ENCODE measurements at places on chromosomes 7 and 10. TPM values are rescaled to one million over a fixed set of nuclear protein-coding genes. Genes with fewer than 3 reads are reported as not detected.

The RAMP3 gene
- 32.3 TPM for total RNA-seq

The MINPP1 gene
- 17.7 TPM for total RNA-seq

The PDE6C gene
- not detected for total RNA-seq

The HMX2 gene
- not detected for total RNA-seq

The HOXA10 gene
- 2.3 TPM for total RNA-seq

The EBLN1 gene
- total RNA-seq = not detected

The CFAP70 gene
- total RNA-seq = 0.13 TPM

The C10orf67 gene
- not detected for total RNA-seq

The NANOS1 gene
- 0.76 TPM for total RNA-seq

The MTG1 gene
- 37.1 TPM for total RNA-seq

The LMOD2 gene
- not detected for total RNA-seq

Measured in dermis microvascular lymphatic vessel endothelial cell (primary cell).